ENCODE measurements at places on chromosomes 5 and 9. TPM values are rescaled to one million over a fixed set of nuclear protein-coding genes. Genes with fewer than 3 reads are reported as not detected.

Gene CSF1R
- not detected for total RNA-seq

Gene TAF11L10
- total RNA-seq: not detected

Gene NUTM2G
- total RNA-seq: not detected

DNA sequence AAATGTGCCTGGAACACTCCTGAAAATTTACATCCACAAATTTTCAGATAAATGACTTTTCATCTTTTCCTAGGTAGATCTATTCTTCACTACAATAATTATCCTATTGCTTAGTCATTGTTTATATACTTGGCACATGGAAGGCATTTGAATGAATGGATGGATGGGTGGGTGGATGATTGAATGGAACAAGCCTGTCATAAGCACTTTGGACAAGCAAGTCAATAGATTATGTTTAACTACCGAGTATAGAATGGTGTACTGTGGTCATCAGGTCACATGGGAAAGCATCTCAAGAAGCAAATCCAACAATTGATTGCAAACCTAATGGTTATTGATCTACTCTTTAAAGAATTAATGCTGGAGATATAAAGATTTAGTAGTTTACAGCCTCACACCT lies 114.4 kb upstream of the DMRTA1 start:
- DNase-seq: no peak
- H3K27me3 ChIP-seq: no peaks in the 10 kb centered on the region
- no peaks in the 10 kb centered on the region for H3K4me1 ChIP-seq
- no peak overlapping the region for H3K4me3 ChIP-seq

GRCh38 chr5:21644032-21644431 lies 1209.1 kb downstream of the CDH12 start:
- H3K36me3 ChIP-seq: no peaks in the 10 kb centered on the region
- H3K4me3 ChIP-seq: no peak overlapping the region
- DNase-seq: no peak
- no peaks in the 10 kb centered on the region for H3K27me3 ChIP-seq
- H3K4me1 ChIP-seq: no peaks in the 10 kb centered on the region

DNA sequence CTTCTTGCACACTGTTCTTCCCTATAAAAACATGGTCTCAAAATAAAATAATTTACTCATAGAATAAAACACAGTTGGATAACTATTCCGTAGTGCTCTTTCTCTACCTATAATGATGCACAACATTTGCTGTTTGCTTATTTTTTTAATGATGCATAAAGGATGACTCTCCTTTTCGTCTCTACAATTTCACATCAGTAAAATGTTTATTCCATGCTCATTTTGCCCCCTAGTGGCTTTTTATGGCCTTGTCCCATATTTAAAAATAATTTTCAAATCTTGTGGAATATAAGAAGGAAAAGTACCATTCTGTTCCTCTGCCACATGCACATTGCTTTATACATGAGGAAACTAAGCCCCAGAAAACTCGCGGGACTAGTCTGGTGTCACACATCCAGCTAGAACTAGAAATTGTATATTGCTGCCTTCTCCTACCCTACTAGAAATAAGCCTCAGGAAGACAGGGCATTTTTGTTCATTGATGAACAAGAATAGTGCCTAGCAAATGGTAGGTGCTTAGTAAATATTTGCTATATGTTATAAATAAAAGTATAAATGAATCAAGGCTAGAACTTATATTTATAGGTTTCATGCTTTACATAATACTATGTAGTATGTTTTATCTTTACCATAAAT lies 12.7 kb downstream of the KCTD16 start:
- no peaks in the 10 kb centered on the region for H3K36me3 ChIP-seq
- H3K27me3 ChIP-seq: no peaks in the 10 kb centered on the region
- no peak for DNase-seq

GRCh38 chr9:128494108-128494745 lies 10.3 kb upstream of the GLE1 start:
- H3K4me1 ChIP-seq: peaks cover 3% of the 10 kb centered on the region
- H3K27me3 ChIP-seq: no peaks in the 10 kb centered on the region
- DNase-seq: no peak
- H3K27ac ChIP-seq: no peak overlapping the region
- H3K36me3 ChIP-seq: peaks cover 55% of the 10 kb centered on the region

DNA sequence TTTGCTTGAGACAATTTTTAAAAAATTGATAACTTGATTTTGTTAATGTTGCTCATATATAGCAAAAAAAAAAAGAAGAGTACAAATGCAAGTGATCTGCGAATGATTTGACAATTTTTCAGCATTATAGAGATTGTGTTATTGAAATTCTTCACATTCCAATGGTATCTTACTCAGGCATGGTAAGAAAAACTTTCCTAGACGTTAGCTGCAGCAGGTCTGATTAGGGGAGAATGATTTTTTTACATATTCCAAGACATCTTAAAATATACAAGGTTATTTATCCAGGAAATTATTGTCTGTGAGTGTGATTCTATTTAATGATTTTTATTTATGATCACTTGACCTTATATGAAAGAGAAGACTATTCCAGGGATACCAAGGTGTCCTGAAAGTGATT lies 361.9 kb downstream of the MAT2B start:
- H3K36me3 ChIP-seq: no peaks in the 10 kb centered on the region
- no peak overlapping the region for H3K4me3 ChIP-seq
- no peaks in the 10 kb centered on the region for H3K4me1 ChIP-seq
- DNase-seq: no peak

Data from activated CD8-positive, alpha-beta T cell treated with anti-CD3 and anti-CD28 coated beads, Interleukin-2, amount 10 ng/mL, durations not matched to agents 7 days and 5 days (primary cell).